ENCODE measurements at places on chromosomes 4 and X.
A peak's percentile ranks its signal among the peaks of the same experiment; 100 is the strongest.

DNA sequence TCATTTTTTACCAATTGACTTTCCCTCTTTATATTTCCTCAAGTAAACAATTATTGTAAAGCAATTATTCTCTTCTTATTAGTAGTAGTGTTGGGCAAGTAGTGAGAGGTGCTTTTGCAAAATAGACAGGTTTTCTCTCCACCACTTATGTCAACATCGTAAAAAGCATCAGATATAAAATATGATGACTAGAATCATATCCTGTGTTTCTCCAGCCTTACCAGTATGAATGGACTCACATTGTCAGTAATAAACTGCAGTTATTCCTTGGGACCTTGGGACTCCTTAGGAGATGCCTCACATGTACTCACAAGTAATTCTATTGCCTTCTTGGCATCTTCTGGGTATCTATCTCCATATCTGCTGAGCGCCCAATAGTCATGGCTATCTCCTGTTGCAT is 40.4 kb upstream of the BRS3 start:
- DNase-seq, result no peak

DNA sequence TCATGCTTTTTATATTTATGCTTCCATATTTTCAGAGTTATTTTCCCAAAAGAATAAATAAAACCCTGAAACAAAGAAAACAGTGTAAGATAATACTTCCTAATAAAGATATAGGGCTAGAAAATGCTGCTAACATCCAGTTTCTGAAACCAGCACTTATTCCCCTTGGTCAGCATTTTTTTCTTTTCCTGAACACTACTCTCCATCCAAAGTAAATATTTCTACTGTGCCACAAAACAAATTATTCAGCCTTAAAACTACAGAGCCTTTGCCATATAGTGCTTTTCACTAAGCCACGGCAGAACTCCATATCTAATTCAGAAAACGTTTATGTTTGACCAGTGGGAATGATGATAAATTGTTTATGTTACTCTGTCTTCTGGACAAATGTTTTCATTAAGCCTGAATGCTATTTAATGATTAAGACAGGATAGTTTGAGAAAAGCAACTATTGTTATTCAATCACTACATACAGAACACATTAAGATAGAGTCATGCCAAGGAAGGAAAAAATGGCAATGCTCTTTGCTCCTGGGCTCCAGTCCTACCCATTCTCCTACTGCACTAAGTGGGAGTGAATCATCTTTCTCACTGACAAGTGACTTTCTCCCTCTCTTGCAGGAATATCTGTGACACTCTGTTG is 723.9 kb downstream of the FAT4 start:
- no peak for DNase-seq

- DNase-seq, result no peak
Observed at GRCh38 chrX:30800901-30801300, 88.2 kb downstream of the TAB3 start.

DNA sequence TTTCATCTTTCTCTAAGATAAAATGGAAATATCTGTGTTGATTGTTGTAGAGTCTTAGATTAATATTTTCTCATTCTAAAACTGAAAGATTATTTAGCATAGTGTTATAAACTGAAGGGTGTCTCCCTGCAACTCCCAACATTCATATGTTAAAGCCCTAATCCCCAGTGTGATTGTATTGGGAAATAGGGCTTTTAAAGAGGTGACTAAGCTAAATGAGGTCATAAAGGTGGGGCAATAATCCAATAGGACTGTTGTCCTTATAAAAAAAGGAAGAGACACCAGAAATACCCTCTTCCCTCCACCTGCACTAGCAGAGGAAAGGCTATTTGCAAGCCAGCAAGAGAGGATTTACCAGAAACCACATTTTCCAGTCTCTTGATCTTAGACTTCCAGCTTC is 1626.4 kb downstream of the C4orf33 start:
- DNase-seq, result no peak

DNA sequence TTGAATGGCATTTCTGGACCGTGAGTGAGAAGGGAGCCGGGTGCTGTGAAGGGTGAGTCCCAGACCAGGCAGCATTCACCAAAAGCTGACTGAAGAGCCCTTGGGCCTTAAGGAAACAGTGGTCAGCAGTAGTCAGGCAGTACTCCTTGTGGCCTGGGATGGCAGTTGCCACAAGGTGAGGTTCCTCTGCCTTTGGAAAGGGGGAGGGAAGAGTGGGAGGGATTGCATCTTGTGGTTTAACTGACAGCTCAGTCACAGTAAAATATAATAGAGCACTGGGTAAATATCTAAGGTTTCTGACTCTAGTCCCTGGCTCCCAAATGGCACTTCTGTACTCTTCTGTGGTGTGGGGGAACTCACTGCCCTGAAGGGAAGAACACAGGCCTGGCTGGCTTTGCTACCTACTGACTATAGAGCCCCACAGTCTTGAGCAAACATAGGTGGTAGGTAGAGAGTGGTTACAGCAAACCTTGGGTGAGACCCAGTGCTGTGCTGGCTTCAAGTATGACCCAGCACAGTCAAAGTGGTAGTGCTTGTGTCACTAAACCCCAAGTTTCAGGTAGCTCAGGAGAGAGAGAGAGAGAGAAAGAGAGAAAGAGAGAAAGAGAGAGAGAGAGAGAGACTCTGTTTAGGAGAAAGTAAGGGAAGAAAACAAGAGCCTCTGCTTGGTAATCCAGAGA is 154.2 kb downstream of the TEX11 start:
- no peak for DNase-seq

DNA sequence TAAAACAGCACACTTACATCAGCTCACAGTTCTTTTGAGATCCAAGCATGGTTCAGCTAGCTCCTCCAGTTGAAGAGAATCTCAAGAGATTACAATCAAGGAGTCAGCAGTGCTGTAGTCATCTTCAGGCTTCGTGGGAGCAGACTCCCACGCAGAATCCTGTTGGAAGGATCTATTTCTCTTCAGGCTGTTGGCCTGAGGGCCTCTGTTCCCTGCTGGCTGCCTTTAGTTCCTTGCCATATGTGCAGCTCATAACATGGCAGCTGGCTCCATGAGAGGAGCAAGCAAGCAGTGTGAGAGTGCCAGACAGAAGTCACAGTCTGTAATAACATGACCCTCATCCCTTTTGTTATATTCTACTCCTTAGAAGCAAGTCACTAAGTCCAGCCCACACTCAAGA is 168.6 kb downstream of the COX18 start:
- DNase-seq, result no peak

DNA sequence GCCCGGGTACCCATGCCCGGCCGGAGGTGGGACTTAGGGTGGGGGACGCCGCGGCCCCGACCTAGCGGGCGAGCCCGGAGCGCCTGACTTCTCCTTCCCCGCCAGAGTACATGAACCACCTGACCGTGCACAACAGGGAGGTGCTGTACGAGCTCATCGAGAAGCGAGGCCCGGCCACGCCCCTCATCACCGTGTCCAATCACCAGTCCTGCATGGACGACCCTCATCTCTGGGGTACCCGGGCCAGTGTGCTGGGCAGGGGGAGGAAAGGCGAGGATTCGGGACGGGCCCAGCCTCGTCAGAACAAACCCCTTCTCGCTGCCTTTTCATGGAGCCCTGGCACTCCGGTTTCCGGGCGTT is 622 bp downstream of the TAFAZZIN start:
- DNase-seq, result no peak

GRCh38 chr4:993111-994029 is at the start of gene SLC26A1:
TSS of gene SLC26A1 (minus strand) at chr4:993404. CDS start at chr4:991703, 1,701 bp downstream.
- DNase-seq, result no peak

- no peak for DNase-seq
Observed at GRCh38 chr4:138897811-138898226, 117.8 kb upstream of the NOCT start.

- DNase-seq, result no peak
Observed at GRCh38 chr4:98110929-98111328, 32.3 kb downstream of the STPG2 start.

DNA sequence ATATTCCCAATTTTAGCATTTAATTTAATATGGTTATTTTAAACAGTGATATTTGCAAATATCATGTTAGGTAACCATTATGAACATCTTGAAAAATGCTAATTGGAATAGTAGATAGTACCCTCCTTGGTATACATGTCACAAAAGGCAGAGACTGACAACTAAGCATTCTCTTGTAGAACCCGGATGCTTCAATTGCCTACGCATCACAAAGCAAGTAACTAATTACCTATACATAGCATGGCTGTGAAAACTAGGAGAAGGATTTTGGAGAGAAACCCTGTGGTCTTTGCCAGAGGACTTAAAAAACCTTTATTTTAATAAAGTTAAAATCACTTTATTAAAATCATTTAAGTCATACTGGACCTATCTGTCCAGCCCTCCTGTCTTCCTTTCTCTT is 764.1 kb upstream of the TENM3 start:
- DNase-seq, result no peak

DNA sequence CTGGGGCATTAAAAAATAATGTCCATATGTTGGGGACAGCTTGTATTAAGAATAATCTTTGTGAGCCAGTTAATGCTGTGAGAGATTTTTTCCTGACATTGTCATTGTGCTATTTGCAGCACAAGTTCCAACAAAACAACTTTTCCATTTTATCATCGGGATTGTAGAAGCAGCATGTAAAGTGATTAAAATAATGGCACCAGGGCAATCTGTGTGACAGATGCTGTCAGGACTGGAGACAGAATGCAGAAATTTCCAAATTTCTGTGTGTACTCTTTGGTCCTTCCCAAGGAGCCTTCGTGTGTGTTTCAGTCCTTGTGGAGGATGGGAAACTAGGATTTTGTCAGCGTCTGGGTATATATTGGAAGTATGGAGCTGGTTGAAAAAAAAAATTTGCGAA is 101.5 kb upstream of the LIMCH1 start:
- DNase-seq, result no peak

DNA sequence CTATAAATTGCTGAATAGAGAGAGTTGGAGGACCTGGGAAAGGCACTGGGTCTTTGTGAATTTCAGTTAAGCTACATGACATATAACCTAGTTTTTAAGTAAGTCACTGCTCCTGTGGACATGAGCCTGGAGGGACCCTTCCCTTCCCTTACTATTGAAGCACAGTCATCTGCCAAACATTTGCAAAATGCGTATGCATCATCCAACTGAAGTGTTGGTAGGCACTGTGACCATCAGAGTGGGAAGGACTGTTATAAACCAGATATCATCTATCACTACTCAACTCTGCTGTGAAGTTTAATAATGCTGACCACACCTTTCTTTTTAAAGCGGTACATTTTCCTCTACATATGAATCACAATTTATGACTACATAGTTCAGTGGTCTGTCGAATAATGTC is 5.2 kb downstream of the GABRA3 start:
- no peak for DNase-seq

- no peak for DNase-seq
Observed at GRCh38 chr4:20916106-20916505, 215.8 kb downstream of the PACRGL start.

DNA sequence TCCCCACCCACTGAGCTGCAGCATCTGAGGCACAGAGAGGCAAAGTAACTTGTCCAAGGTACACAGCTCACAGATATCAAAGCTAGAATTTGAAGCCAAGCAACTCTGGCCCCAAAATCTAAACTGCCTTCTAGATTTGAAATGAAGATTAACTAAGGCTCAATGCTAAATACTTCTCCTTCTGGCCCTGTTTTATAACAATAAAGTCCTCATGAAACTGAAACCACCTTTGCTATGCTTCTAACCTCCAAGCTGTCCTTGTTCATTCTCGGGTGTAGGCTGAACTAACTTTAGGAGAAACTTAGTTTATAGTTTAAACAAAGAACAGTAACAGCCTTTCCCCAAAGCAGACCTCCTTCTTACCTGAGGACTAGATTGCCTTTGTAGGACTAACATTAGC is 93.6 kb downstream of the DCTD start:
- no peak for DNase-seq

GRCh38 chr4:176824645-176825366 is 32.1 kb upstream of the VEGFC start:
- no peak for DNase-seq

GRCh38 chr4:138599965-138600364 is 357.8 kb upstream of the SLC7A11 start:
- no peak for DNase-seq

DNA sequence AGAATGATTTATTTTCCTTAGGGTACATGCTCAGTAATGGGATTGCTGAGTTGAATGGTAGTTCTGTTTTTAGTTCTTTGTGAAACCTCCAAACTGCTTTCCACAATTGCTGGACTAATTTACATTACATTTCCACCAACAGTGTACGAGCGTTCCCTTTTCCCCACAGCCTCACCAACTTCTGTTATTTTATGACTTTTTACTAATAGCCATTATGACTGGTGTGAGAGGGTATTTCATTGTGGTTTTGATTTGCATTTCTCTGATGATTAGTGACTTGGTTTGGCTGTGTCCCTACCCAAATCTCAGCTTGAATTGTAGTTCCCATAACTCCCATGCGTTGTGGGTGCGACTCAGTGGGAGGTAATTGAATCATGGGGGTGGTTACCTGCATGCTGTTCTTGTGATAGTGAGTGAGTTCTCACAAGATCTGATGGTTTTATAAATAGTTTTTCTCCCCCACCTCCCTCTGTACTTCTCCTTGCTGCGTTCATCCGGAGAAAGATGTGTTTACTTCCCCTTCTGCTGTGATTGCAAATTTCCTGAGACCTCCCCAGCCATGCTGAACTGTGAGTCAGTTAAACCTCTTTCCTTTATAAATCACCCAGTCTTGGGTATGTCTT is 95.1 kb downstream of the GBA3 start:
- no peak for DNase-seq

GRCh38 chrX:10569946-10570345 is 50.4 kb downstream of the MID1 start:
- no peak for DNase-seq

DNA sequence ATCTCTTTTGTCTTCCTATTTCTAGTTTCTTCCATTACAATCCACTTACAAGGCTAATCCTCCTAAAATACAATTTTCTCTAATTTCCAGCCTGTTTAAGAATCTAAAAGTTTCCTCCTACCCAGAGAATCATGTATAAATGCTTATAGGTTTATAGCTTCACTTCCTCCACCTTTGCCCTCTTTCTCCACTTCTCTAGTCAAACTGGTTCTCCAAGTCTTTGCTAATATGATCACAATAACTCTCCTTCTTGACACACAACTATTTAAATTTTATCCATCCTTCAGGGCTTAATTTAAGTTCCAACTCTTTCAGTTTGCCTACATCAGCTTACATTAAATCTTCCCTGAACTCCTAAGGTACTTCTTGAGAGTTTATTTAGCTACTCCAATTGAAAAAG is 69.2 kb downstream of the RPS6KA6 start:
- DNase-seq, result no peak

- no peak for DNase-seq
Observed at GRCh38 chr4:78720994-78721677, 55.0 kb upstream of the BMP2K start.

GRCh38 chr4:68859655-68860054 is 43.9 kb downstream of the UGT2B10 start:
- no peak for DNase-seq

GRCh38 chr4:140811429-140811828 is 55.2 kb upstream of the TBC1D9 start:
- no peak for DNase-seq

- peak; percentile 90 for DNase-seq
Observed at GRCh38 chr4:145808021-145808650, 128.2 kb downstream of the C4orf51 start.

GRCh38 chrX:48498374-48498809 is 10.4 kb upstream of the PORCN start:
- no peak for DNase-seq

Data from fibroblast of skin of left quadriceps (primary cell).